ENCODE measurements at places on chromosomes 4 and X. TPM values are rescaled to one million over a fixed set of nuclear protein-coding genes. Genes with fewer than 3 reads are reported as not detected.

Gene PCDH10
- total RNA-seq: 0.06 TPM

GRCh38 chrX:72569786-72570185 lies 2.9 kb downstream of the HDAC8 start:
- no peak for DNase-seq

DNA sequence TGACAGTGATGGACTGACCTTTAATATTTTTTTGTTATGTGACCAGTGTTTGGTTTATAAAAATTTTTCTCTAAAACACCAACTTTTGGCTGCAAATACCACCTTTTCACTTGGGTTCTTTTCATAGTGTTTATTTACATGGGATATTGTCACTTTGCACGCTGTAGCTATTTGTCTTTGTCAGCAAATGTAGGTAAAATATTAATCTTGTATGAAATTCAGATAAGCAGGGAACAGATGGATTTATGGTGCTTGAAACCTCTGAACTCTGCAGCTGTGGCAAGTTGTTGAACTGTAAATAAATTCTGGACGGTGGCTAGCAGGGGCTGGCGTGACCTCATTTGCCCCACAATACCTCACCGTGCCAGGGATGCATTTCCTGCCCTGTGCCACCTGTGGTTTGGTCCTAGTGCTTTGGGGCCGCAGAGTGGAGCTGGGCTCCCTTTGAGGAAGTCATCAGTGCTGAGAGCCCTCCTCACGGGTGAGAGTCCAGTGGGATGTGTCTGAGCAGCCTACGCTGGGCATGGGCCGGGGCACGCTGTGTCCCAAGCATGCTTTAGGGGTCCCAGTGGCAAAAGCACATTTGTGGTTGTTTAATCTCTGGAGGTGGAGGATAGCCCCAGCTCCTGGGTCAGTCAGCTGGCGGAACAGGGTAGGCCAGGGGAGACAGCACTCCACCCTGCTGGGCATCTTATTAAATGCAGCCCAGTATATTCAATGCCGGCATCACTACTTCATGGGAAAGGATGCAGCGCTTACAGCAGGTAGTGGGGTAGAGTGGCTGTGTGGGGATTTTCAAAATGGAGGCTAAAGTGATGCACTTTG lies 108.6 kb downstream of the TBL1X start:
- no peak for DNase-seq

DNA sequence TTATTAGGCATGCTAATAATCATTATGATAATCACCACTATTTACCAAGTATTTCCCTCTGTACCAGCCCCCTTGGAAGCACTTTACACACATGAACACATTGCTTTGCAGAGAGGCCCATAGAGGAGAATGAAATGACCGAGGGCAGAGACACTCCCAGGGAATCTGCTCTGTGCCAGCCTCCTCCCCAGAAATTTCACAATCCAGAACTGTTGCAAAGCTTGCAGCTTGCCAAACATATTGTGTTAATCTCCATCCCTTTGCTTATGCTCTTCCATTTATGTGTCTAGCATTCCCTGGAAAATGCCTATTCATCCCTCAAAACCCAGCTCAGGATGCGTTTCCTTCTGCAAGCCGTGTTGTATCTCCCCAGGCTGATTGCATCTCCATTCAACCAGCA lies 37.8 kb downstream of the CYTL1 start:
- no peak for DNase-seq

- DNase-seq: no peak
Measured at GRCh38 chrX:67714004-67714403, 170.2 kb downstream of the AR start.

DNA sequence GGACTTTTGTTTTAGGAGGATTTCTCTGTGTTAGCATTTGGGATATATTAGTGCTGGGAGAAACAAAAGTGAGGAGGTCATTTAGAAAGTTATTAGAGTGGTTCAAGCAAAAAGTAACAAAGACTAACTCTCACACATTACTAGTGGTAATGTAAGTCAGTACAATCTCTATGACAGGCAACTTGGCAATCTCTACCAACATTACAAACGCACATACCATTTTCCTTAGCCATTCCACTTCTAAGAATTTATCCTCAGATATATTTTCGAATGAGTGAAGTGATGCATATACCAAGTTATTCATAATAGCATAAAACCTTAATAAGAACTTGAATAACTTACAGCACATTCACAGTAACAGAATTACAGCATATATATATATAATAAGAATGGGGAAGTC lies 146.2 kb downstream of the PRSS12 start:
- DNase-seq: no peak
